Astrocyte of the spinal cord (primary cell): ENCODE measurements at places on chromosomes 2 and 18.

- DNase-seq: no peak
Measured at GRCh38 chr2:104465981-104466380, 387.9 kb upstream of the POU3F3 start.

DNA sequence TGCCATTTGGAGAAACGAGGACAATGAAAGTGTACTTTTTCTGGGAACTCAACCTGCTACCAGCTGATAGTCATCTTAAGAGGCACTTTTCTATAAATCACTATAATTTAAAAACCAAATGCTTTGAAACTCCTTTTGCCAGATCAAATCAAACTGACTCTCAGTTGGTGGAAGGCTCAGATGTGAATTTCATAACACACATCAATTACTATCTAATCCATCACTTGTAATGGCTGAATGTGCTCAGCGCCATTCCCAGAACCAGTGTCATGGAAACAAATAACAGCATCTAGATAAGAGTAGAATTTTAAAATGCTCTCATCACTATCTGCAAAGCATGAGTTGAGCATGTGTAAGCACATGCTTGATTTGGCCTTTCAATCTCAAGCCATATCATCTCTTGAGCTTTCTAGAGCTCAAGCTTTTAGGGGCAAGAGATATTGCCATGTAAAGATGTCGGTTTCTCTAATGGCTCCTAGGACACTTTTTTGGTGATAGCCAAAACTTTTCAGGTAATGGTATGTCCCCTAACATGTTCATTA is 223.1 kb upstream of the ACVR2A start:
- no peak for DNase-seq

GRCh38 chr2:205775097-205775877 is 93.0 kb downstream of the NRP2 start:
- DNase-seq: peak; percentile 57

DNA sequence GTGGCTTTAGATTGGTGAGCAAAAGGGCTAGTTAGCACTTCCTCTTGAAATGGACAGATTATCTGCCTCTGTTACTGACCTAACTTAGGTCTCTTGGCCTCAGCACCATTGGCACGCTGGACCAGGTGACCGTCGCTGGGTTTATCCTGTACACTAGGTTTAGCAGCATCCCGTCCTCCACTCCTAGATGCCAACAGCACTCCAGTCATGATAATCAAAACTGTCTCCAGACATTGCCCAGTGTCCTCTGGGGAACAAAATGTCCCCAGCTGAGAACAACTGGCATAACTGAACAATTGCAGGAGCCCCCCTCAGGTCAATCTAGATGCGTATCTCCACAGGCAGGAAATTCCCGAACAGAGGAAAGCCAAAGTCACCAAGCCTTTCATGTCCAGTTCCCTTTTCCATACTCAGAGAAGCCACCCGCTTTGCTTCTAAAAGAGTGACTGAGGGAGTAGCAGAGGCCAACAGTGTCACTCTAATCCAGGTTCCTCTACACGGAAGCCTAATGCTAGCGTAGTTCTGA is 27.3 kb downstream of the E2F6 start:
- no peak for DNase-seq

DNA sequence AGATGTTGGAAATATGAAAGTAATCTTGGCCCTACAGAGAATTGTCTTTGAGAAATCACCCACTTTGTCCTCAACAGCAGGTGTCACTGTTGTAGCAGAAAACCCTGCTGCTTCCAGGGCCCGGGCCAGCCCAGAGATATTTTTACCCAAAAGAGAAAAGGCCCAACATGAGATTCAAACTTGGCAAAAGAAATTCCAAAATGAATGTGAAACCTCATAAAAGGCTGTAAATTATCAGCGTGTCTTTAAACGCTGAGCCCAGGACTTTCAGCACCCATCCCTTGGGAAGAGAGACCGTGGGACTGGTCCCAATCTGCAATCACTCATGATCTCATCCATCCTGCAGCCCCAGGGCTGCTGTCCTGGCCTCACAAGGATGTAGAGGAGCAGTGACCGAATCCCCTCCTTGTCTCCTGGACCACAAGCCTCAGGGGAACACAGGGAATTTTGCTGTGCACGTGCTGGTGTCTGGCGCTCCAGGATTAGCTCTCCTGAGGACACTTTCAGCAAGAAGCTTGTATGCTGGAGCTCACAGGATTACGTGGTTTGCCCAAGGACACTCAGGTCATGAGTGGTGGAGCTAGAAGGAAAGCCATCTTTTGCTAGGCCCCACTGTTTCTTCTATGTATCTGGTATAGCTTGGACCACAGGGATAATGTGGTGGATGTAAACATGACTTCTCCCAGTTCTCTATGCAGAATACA is 202.1 kb downstream of the RNF144A start:
- peak; percentile 48 for DNase-seq

DNA sequence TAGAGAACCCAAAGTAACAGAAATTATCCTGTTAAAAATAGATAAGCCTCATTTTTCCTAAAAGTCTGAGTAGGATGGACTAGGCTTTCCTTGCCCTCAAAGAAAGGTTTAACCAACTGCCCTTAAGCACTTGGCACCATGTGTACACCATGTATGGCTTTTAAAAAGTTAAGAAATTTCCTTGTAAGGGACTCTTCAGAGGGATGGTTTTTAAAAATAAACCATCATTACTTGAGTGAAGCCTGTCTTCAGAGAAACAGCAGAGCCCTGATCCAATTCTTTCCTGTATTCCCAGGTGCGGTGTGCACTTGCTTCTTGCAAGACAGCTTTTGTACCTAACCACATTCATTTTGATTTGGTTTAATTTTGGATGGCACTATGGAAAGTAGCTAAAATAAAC is 1.1 kb upstream of the NEMP2 start:
- no peak for DNase-seq

DNA sequence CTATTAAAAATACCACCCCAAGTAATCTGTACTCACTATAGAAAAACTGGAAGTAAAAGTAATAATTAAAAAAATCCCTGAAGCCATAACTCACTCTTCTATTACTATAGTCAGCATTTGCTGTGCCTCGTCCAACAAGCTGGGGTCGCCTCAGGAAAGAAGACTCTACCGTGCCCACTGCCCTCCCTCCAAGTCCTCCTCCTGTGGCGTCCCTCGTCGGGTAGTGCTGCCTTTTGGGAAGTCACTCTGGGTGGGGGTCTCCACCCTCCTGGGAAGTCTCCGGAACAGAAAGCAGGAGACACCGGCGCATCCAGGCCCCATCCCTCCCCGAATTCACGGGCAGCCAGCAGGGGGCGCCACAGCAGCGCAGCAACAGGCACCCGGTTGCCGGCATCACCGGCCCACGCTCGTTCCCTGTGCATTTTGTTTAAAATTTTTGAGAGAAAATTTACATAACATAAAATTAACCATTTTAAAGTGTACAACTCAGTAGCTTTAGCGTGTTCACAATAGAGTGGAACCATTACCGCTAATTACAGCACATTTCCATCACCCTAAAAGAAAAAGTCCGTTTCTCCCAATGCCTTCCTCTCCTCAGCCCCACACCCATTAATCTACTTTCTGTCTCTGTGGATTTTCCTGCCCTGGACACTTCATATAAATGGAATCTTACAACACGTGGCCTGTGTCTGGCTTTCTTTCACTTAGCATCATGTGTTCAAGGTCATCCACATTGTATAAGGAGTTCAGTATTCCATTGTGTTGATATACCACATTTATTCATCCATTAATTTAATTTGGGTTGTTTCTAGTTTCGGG is 62.2 kb downstream of the ADNP2 start:
- DNase-seq: peak; percentile 46

DNA sequence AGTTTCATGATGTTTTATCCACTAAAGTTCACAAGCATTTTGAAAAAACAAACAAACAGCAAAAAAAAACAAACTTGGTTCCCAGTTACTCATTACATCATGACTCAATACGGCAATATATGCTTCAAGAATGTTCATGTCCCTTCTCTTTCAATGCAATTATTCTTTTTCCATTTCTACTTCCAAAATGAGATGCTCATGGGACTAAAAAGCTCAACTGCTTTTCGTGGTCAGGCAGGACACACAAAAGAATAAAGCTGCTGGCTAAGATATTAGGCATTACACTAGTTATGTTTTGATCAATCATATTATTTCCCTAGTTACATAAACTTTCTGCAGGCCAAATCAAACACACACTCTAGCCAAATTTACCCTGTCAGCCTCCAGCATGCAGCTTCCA is 301.3 kb downstream of the EPHA4 start:
- DNase-seq: no peak

DNA sequence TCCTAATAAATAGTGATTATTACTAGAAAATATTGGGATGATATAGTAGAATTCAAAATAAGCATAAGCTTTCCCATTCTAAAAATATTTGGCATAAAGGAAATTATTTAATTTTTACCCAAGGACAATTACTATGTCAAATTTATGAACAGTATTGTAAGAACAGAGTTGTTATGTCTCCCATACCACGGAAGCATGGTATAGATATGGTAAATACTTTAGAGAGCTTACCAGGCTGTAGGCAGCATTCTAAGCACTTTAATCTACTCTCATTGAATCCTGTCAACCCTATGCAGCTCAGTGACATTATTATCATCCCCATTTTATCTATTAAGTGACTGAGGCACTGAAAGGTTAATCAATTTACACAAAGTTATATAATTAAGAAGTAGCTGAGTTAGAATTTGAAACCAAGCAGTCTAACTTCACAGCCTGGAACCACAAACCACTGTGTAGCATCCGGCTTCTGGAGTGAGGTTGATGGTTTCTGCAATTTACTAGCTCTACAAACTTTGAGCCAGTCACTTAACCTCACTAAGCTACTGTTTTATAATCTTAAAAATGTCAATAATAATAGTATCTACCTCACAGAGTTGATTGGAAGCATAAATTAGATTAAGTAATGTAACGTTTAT is 323.7 kb downstream of the ARHGAP15 start:
- DNase-seq: no peak

- peak; percentile 1 for DNase-seq
Measured at GRCh38 chr18:61503688-61504087, 170.5 kb downstream of the CDH20 start.

GRCh38 chr2:237411092-237411601 is 2.8 kb downstream of the COL6A3 start:
- DNase-seq: no peak

GRCh38 chr2:32877587-32878510 is 68.9 kb upstream of the LTBP1 start:
- no peak for DNase-seq

- no peak for DNase-seq
Measured at GRCh38 chr2:58081000-58081399, 34.4 kb downstream of the VRK2 start.

GRCh38 chr2:3867469-3867868 is 164.1 kb downstream of the DCDC2C start:
- no peak for DNase-seq

DNA sequence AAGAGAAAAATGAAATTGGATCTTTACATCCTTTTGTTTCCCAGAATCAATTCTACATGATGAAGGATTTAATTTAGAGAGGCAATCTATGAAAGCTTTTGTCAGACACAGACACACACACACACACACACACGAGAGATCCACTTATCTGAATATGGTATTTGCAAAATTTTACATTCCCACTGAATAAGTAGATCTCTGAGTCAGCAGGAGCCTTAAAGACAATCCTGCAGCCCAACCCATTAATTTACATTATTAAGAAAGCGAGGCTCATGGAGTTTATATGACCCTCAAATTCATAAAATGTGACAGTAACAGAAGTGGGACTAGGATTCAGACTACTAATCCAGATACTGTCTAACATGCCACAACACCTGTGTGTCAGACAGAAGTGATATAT is 404.4 kb downstream of the NRXN1 start:
- no peak for DNase-seq

DNA sequence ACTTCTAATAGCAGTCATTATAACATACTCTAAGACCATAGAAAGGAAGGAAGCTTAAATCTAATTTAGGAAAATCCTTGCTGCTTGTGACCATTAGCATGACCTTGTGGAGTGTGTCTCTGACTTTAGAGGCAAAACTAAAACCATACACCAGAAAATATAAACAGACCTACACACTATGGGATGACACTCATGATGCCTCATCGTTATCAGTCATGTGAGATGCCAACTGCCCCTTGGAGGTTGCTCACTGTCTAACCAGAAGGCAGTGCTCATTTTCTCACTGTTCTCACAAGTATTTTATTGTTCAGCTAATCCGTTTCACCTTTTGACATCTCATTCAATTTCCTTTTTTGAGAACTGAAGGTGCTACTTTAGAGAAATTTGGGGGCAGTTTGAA is 376.9 kb downstream of the RND3 start:
- DNase-seq: no peak

- no peak for DNase-seq
Measured at GRCh38 chr2:188068093-188068492, 223.6 kb upstream of the GULP1 start.

DNA sequence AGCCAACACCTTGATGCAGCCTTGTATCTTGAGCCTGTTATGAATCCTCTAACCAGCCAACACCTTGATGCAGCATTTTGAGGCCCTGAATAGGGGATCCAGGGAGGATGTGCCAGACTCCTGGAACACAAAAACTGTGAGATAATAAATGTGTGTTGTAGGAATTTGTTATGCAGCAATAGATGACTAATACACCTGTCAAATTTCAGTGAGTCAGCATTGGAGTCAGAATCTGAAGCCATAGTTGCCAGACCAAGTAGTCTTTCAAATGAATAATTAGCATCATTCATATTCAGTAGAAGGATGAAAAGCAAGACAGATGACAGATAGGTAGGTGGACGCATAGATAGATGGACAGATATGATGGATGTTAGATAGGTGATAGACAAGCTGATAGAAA is 942.5 kb upstream of the SLC39A10 start:
- DNase-seq: no peak

- no peak for DNase-seq
Measured at GRCh38 chr2:175439416-175439815, 257.9 kb upstream of the ATP5MC3 start.

DNA sequence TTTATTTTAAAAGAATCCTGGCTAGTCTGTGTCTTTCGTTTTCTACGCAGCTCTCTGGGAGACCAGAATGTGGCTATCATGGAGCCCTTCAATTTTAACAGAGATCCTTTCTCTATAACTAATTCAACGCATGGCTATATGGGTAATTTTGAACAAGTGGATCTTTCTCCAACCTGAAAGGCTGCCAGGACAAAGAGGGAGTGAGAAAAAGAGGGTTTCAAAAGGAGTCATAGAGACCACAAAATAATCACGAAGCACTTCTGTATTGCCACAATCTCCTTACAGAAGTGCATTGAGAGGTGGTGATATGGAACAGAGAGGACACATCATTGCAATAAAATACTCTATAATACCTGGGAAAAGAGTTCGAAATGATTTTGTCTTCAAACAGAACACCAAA is 21.7 kb upstream of the CDH2 start:
- DNase-seq: no peak

DNA sequence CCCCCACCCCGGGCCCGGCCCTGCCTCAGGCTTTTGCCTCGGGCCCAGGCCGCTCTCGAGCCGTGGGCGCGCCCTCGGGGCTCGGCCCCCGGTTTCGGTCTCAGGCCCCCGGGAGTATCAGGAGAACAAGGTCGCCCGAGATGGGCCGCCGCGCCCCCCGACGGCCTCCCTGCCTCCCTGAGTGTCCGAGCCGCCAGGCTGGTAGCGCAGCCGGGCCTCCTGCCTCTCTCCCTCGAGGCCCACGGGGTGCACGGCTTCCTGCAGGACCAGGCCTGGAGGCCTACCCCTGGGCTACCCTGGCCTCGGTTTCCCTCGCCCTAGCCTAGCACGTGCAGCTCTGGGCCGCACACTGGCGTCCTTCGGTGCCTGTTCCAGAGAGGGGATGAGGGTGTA is 8.4 kb downstream of the GBX2 start:
- no peak for DNase-seq

GRCh38 chr18:80179857-80180558 is 67.3 kb downstream of the PARD6G start:
- DNase-seq: no peak

GRCh38 chr18:55407774-55408535 is 180.0 kb downstream of the TCF4 start:
- no peak for DNase-seq

- no peak for DNase-seq
Measured at GRCh38 chr2:9753665-9754531, 89.4 kb upstream of the TAF1B start.
